Endothelial cell of umbilical vein (primary cell): ENCODE measurements at places on chromosomes 6 and 20. TPM values are rescaled to one million over a fixed set of nuclear protein-coding genes. Genes with fewer than 3 reads are reported as not detected.
A peak's percentile ranks its signal among the peaks of the same experiment; 100 is the strongest.

DNA sequence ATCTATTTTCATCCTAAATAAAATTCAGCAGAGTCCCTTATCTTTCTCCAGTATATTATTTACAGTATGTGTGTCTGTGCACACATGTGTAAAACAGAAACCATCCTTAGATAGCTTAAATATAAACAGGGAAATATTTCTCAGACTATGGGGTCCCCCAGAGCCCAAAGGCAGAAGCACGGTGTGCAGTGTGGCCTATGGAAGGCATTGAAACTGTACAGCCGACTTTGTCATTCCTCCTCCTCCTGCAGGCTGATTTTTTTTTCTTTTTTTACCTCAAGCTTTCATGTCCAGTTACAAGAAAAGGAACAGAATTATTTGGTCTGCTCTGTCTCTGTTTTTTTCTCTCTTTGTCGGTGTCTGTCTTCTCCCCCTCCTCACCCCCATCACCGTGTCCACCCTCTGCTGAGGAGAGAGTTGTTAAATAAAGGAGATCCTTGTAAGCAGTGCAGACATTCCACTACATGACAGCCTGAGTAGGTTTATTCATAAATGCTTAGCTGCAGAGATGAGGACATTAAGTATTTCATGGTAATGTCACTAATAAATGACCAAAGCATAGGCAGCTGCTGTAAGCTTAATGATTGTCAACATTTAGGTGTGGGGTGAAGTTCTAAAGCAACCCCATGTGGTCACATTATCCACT lies 31.8 kb upstream of the SLC35D3 start:
- no peak for DNase-seq

DNA sequence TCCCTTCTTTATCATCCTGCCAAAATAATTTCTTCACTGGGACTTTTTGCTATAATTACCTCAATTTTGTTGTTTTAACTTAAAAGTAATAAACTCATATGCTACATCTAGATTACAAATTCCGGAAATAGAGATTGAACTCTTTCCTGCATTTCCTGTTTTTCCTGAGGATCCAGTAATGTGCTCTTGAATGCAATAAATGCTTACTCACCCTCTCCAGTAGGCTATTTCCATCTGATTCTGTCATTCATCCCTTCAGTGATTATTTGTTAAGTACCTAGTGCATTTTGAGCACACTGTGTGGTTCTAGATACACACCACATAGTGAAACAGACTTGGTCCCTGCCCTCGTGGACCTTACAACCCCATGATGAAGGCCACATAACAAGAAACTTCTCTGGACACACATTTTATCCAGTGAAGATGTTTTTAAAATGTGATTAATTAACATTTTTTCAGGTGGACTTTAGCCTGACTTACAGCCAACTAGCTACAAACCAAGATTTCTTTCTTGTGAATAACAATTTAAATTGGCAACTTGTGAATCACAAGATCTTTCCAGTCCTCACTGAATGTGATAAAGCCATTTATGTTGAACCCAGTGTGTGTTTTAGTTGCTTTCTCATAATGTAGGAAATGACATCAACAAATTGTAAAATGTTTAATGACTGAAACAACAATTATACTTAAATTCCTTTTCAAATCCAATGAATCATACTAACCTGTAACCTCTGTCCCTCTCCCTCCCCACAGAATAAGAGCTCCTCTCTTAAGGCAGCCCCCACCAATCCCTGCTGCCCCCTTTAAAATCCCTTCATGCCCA lies 272.3 kb downstream of the KHDC1L start:
- peak; percentile 86 for DNase-seq

Gene GOPC
- 5.8 and 7.8 TPM in 2 replicates for polyA plus RNA-seq

Gene MMS22L
- polyA plus RNA-seq = 3.8 and 5.5 TPM in 2 replicates

DNA sequence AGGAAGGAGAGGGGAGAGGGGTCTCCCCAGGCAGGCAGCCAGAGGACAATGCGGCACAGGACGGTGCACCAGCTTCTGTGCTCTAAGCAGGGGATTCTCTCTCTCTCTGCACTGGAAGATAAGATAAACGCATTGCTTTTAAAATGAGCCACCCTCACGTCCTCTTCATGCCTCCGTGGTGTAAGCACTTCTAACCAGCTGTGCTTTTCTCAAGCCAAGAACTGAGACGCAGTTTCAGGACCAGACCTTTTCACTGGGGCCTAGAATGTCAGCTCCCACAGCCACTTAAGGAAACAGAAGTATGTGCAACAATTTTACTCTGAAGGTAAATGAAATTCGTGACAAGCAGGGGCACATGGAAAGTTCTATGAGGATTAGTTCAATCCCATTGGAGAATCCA lies 82.4 kb downstream of the PSMB1 start:
- DNase-seq = no peak

DNA sequence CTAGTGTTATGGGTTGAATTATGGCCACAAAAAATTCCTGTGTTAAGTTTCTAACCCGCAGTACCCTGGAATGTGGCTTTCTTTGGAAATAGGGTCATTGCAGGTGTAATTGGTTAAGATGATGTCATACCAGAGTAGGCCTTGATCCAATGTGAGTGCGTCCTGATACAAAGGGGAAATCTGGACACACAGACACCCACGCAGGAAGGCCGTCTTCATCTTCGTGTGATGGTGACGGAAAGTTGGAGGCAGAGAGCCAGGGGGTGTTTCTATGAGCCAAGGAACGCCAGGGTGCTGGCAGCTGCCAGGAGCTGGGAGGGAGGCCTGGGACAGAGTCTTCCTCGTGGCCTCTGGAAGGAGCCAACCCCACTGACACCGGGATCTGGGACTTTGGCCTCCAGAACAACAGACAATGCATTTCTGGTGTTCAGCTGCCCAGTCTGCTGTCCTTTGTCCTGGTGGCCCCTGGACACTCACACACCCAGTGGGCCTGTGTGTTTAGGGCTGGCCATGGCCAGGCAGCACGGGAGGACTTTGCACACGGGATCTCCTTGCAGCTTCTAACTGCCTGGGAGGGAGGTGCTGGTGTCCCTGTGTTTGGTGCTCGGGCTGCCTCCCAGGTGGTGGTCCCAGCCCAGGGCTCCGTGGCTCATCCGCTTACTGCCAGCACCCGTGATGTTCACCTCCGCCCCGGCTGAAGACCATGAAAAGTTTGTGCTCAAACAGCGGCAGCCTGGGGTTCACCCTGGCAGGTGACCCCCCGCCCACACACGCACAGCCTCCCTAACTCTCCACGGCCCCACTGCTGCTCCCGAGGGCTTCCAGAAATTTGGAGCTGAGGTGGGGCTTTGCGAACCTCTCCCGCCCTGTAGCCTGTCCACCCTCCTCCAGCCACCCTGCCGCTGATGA lies 53.4 kb upstream of the GATA5 start:
- DNase-seq = no peak

Gene MATN4
- 0.10 and 0.11 TPM in 2 replicates for polyA plus RNA-seq

- peak; percentile 35 for DNase-seq
Measured at GRCh38 chr6:53361549-53362031, 12.8 kb upstream of the ELOVL5 start.

DNA sequence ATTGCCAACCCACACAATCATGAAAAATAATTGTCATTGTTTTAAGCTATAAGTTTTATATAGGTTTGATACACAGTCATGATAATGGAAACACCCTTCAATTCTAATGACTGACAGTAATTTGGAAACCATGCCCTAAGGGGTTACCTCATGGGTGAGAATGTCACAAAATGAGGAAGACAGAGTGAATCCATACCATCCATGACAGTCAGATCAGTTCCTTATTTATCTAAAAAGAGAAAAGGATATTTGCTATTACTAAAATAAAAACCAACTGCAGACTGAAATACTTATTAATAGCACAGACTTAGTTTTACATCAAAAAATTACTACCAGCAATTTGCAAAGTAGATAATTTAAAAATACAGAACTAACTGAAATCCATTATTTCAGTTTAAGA lies 437.8 kb downstream of the UTRN start:
- DNase-seq = no peak

- no peak for DNase-seq
Measured at GRCh38 chr6:116046737-116047136, 14.0 kb downstream of the FRK start.

- DNase-seq = no peak
Measured at GRCh38 chr6:89782222-89782621, 37.4 kb downstream of the MDN1 start.

Gene PLCB4
- polyA plus RNA-seq = 0.37 and 0.38 TPM in 2 replicates

Gene SRMS
- not detected in 2 replicates for polyA plus RNA-seq

DNA sequence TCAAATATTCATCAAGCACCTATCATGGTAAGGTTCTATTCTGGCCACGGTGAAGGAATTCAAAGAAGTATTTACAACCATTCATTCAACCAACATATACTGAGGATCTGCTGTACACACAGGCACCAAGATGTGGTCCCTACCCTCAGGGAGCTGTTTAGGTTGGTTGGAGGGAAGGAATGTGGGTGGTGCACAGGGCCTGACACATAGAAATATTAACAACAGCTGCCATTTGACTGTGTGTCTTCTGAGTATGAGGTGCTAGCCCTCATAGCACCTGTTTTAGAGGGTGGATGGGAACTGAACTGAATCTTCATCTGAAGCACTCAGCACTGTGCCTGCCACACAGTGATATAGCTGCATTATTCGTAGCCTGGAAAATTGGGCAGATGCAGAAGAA lies 7.3 kb downstream of the SNPH start:
- no peak for DNase-seq

- no peak for DNase-seq
Measured at GRCh38 chr6:38131527-38131965, 312.0 kb downstream of the ZFAND3 start.

DNA sequence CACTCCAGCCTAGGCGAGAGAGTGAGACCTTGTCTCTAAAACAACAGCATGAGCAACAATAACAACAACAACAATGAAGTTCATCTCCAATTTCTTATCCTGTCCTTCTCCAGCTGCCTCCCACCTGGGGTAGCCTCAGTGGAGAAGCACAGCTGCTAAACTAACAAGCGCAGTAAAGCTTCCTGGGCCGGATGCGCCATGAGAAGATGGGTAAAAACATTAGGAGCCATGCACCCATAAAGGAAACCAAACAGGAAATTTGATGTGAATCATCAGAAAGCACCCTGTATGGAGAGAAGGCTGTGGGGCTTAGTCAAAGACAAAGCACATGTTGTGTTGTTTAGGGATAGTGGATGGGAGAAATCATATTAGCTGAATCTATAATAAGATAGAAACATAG lies 61.1 kb upstream of the CCN6 start:
- peak; percentile 59 for DNase-seq

- DNase-seq = no peak
Measured at GRCh38 chr6:4910037-4910760, 93.6 kb downstream of the RPP40 start.
